ENCODE measurements at places on chromosomes 1 and 21.

DNA sequence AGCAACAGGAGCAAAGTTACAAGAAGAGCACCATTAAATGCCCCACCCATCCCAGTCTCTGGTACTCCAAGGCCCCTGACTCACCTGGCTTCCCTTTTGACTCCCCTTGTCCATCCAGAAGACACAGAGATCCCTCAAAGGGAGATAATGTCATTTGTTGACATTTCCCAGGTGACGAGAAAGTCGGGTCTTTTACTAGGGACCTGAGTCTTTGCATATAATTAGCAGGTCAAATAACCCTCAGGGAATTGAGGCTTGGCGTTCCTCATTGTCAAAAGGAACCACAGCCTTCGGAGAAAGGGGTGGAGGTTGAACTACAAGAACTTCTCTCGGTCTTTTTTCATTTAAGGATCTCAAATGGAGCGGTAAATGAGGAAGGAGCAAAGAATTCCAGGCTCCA lies 133.2 kb downstream of the PROX1 start:
- no peak for DNase-seq

DNA sequence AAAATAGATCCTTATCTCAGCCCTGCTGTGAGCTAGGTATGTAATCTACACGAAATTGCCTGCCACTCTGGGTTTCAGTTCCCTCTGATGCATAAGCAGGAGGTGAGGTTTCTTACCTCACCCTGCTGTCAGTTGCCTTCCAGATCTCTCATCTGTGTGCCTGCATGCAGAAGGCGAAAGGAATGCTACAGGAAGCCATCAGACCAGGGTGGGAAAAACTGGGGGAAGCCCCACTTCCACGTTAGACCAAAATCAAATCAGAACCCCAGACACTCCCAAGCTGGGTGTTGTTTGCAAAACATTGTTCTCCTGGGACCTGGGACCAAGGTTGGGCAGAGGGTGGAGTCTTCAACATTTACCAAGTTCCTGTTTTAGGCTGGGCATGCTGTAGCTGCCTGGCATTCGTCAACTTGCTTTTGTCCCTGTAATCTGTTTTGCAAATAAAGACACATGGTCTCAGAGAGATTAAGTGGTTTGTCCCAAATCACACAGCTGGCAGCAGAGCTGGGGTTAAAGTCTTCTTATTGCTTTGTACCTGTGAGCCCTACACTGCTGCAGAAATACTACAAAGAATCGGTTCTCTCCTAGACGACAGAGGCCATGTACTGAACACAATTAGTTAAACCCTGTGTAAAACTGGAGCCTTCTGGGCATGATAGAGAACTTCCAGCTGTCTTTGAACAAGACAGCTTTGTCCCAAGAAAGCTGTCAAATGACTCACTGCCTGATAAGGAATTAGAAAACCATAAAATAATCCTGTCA lies 389.7 kb upstream of the RUNX1 start:
- DNase-seq, result no peak

DNA sequence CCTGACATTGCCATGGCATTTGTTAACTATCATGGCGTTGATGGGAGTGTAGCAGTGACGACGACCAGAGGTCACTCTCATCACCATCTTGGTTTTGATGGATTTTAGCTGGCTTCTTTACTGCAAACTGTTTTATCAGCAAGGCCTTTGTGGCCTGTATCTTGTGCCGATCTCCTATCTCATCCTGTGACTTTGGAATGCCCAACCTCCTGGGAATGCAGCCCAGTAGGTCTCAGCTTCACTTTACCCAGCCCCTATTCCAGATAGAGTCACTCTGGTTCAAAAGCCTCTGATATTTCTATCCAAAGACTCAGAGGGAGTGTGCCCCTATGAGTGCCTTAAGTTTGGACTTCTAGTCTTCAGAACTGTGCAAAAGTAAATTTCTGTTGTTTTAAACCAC lies 130.1 kb downstream of the ADAMTS1 start:
- no peak for DNase-seq

DNA sequence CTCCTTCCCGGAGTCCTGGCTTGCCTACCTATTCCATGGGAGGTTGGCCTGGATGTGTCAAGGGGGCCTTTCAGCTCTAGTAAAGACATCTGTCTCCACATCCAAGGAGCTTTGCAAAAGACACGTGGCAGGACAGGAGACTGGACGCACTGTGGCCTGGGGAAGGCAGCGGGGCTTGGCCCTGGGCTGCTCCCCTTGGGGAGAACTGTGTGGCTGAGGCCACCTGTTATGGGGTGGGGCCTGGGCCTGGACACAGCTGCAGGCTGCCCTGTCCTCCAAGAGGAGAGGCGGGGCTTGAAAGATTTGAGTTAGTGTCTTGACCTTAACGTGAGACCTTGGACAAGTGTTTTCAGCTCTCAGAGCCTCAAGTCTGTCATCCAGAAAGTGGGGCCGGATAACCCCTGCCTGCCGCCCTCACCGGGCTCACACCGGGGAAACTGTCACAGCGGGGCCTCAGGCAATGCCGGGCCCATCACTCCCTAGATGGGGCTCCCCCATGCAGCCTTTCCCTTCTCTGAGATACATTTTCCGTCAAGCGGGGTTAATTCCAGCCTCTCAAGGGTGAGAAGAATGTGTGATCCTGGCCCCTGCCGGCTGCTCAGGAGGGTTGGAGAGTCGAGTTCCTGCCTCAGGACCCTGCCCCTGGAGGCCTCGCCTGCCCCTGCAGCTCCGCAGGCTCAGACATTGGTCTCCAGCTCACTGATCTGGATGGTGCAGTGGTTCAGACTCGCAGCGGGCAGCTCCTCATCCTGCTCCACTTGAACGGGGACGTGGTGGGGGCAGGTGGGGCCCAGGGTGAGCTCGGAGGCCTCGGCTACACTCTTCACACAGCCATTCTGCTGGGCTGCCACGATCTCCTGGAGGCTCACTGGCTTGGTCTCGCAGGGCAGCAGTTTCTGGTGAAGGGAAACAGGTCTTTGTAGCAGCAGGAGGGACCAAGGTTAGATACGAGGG lies 25.6 kb downstream of the PODN start:
- DNase-seq, result no peak

DNA sequence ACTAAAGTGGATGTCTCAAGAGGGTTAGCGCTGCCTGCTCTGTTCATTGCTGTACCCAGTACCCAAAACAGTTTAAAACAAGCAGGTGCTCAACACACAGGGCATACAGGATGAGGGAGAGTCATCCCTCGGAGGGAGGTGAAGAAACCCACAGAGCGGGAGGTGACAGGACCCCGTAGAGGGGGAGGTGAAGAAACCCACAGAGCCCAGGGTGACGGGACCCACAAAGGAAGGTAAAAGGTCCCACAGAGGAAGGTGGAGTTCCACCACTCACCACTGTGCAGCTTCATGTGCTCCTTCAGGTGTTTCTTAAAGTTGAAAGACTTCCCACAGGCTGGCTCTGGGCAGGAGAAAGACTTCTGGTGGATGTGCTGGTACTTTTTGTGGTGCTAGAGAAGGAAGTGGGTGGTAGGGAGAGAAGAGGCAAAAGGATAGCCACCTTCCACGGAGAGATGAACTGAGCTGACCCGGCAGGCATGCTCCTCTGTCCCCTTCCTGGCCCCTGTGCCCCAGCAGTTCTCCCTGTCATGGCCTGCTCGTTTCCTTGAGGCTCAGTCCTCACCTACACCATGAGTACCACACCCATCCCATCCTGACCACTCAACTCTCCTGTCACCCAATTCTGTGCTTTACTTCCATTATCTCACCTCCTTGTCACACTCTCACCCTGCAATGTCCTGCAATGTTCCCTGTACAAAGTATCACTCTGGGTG lies 5.1 kb downstream of the ZNF692 start:
- no peak for DNase-seq

DNA sequence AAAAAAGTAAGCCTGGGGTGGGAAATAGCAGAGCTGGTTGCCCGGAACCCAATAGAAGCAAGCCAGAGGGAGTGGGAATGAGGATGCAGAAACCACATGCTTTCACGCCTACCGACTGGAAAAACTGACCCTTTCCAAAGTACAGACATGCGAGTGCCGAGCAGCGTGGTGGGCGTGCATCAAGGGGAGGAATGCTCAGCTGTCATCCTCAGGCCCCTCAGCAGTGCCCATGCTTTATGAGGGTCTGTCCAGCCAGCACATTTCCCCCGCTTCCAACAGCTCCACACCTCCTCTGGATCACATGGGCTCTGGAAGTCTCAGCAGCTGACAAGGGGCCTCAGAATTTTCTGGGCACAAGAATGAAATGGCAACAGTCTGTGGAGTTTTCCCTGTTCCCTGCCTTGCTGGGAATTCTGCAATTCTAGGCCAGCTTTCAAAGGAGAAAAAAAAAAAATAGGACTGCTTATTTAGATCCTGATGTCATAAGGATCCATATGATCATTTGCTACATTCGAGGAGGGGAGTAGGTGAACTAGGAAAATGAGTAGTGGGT lies 19.1 kb upstream of the IKBKE start:
- no peak for DNase-seq

- no peak for DNase-seq
Measured at GRCh38 chr1:219927956-219928790, at the start of gene SLC30A10. Gene SLC30A10 (minus strand): TSS chr1:219928557. CDS start chr1:219928440, 117 bp downstream.

- DNase-seq, result no peak
Measured at GRCh38 chr21:17427831-17428483, 84.9 kb upstream of the CXADR start.

- no peak for DNase-seq
Measured at GRCh38 chr21:42453224-42453985, 42.6 kb downstream of the RSPH1 start.
